IPS DF 6.9 (cell line): ENCODE measurements at places on chromosomes 2 and 18.

GRCh38 chr2:175030380-175031271 is 25.4 kb upstream of the CHN1 start:
- DNase-seq: peak; percentile 37

DNA sequence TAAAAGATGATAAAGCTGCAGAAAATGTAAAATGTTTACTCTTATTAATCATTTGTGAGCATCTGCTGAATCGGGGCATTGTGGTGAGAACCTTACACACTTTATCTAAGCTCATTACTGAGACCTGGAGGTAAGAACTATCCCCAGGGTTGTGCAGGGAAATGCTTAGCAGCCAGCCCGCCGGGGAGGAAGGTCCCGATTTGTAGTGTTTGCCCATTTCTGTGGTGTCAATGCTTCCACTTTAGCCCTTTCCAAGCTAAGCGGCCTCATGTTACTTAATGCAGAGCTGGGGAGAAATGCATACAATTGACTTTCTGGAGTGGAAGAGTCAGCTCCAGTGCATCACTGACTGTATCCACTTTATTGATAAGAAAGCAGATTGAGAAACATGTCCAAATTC is 20.8 kb upstream of the KCNK3 start:
- DNase-seq: no peak

DNA sequence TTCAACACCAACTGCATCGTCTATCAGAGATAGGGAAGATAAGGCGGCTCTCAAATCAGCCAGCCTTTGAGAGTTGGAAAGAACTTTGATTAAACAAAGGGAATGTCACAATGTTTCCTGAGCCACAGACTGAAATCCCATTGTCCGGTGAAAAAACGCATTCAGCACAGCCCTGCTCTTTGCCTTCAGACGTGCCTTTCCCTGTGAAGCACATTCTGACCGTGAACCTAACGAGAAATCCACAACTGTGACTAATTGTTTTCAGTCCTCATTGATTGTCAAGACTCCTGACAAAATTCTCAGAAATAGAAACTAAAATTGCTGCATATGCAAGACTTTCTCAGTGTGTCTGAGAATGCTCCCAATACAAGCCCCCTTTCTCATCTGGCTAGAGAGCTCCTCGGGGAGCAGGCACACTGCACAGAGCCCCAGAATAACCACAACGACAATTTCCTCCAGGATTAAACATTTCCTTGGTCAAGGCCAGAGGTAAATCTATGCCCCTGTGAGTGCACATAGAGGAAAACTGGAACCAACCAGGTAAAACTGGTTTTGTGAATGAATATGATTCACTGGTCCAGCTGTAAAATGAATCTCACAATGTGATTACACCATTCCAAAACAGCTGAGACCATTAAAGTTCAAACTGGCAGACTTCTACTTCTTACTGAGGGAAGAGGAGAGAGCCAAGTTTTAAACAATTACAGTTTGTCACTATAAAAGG is 561.9 kb upstream of the ID2 start:
- no peak for DNase-seq

GRCh38 chr2:191023235-191023679 is 9.3 kb upstream of the STAT1 start:
- DNase-seq: no peak
